ENCODE measurements at places on chromosomes 1 and 21.

GRCh38 chr1:209723756-209724693, 19.4 kb downstream of the HSD11B1 start:
- no peak for DNase-seq

GRCh38 chr1:231091831-231092301, 51.8 kb upstream of the FAM89A start:
- DNase-seq: peak; percentile 87

GRCh38 chr1:30687886-30688285, 35.5 kb downstream of the MATN1 start:
- no peak for DNase-seq

DNA sequence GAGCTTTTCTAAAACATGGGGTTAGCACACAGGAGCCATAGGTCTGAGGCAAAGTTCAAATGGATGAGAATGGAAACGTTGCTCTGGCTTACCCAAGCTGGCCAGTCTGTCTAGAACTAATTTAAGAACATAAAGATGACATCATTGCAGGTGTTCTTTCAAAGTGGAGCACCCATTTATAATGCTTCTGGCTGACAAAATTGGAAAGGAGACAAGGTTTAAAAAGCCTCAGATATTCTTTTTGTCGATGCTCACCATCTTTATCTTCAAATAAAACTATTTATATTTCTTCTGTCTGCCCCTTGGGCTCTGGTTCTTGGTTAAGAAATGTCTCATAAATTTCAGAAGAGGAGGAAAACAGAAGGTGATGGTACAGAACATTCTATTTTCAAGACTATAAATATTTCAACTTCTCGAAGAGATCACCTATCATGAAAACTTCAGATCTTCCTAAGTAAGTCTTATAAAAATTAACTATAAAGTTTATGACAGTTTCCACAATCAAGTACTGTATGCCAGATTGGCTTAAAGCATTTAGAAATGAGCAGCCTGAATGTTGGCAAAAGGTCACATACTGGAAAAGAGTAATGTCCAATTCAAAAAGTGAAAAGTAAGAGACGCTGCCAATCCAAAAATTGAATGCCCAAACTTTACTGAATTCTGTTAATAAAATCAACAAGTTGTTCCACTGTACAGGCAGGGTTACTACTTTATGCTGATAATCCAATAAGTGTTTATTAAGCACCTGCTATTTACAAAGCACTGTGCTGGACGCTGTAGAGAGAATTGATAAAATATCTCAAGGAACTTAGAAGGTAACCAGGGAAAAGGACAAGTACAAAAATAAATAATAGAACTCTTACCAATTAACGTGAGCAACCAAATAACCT, 92.0 kb downstream of the ETS2 start:
- no peak for DNase-seq

GRCh38 chr1:13749543-13750341, 49.8 kb downstream of the PRDM2 start:
- DNase-seq: peak; percentile 45

- DNase-seq: no peak
Measured at GRCh38 chr1:57678138-57678537, 254.3 kb upstream of the DAB1 start.

DNA sequence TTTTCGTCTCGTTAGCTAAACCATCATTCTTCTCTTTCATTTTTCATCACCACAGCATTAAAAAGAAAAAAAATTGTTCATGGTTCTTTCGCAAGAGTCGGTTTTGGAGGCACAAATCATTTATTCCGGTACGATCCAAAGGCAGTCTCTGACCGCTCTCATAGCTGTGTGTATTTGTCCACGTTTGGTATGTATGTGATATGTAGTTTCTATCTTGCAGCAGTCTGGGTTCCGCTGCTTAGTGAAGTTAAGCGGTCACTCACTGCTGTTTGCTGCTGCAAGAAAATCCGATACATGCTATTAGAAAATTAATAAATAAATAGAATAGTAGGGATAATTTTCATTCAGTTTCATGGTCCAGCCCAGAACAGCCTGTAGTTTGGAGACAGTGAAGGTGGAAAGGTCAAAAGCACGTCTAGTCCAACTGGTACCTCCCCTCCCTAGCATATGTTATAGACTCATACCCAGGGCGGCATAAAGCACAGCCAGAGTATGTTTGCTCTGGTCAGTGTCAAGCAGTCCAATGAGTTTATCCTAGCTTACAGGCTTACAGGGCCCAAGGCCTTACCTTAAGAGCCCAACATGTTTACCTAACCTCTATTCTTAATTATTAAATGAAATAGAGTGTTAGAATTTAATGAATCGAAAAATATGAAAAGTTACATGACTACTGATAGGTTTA, 2.5 kb downstream of the FMN2 start:
- DNase-seq: no peak

- DNase-seq: no peak
Measured at GRCh38 chr1:180542838-180543145, 16.0 kb upstream of the OVAAL start.

- DNase-seq: no peak
Measured at GRCh38 chr21:39632796-39633442, 20.2 kb downstream of the B3GALT5 start.

DNA sequence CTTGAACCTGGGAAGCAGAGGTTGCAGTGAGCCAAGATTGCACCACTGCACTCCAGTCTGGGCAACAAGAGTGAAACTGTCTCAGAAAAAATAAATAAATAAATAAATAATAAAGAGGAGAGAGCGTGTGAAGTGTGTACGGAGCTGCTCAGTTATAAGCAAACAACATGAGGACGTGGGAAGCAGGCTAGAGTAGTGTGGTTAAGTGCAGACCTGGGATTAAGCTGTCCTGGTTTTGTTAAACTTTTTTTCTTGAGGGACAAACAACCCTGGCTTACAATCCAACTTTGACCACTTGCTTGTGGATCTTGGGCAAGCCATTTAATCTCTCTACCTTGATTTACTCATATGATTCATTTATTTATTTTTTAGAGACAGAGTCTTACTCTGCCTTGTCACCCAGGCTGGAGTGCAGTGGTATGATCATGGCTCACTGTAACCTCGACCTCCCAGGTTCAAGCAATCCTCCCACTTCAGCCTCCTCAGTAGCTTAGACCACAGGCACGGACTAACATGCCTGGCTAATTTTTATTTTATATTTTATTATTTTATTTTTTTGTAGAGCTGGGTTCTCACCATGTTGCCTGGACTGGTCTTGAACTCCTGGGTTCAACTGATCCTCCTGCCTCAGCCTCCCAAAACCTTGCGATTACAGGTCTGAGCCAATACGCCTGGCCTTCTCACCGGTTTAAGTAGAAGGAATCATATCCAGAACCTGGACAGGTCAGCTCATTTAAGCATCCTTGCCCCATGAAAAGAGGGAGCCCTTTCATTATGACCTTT, 52.7 kb downstream of the RPS6KA1 start:
- no peak for DNase-seq

- DNase-seq: peak; percentile 66
Measured at GRCh38 chr1:152533327-152533938, 19.2 kb downstream of the CRCT1 start.

- DNase-seq: no peak
Measured at GRCh38 chr1:235553112-235553551, 48.9 kb upstream of the B3GALNT2 start.

DNA sequence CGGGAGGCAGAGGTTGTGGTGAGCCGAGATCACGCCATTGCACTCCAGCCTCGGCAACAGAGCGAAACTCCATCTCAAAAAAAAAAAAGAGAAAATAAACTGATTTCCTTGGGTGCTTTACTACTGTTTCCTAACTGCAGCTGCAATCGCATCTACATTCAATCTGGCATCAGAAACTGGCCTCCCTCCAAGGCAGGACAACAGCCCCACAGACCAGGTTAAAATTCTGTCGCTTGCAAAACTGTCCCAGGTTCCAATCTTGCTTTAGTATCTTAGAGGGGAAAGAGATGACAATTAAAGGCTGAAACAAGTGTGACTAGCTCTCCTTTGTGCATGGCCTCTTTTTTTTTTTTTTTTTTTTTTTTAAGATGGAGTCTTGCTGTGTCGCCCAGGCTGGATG, 32.4 kb upstream of the SLC25A33 start:
- no peak for DNase-seq
